ENCODE measurements at places on chromosomes 3 and 15.

GRCh38 chr15:87710406-87710805 lies 546.1 kb downstream of the NTRK3 start:
- DNase-seq: no peak

DNA sequence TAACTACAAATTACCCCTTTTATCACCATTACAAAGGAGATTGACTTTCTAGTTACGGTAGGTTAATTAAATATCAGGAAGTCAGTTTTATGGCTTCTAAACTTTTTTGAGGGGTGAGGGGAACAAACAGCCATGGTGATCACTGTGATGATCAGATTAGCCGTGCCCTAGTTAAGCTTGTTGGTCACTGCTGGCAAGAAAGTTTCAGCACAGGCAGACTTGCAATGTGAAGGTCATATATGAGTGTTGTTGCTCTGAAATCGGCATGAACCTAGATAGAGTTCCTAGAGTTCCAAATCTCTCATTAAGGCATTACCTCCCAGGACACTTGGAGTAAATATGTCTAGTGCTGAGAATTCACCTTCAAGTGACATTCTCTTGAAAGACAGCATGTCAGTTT lies 156.6 kb downstream of the GHSR start:
- no peak for DNase-seq

DNA sequence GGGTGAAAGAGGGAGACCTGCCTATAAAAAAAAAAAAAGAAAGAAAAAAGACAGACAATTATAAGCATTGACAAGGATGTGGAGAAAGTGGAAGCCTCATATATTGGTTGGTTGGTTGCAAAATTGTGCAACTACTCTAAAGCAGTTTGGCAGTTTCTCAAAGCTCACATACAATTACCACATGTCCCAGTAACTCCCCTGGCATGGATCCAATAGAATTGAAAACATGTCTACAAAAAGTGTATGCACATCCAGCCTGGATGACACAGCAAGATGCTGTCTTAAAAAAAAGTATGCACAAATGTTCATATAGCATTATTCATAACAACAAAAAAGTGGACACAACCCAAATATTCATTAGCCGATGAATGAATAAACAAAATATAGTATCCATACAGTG lies 19.5 kb downstream of the SETMAR start:
- DNase-seq: no peak

DNA sequence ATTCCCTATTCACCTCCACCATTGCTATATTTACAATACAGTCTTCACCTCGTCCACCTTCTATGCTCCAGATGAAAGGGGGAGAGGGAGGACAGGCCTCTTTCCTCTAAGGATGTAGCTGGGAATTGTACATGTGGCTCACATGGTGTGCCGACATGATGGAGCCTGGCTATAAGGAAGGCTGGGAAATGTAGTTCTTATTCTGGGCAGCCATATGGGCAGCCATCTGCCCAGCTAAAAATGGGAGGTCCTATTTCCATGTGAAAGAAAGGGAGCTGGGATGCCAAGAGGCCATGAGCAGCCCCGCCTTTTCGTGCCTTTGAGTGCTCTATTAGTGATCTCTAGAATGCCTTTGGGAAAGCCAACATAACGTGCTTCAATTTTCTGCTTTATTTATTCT lies 27.1 kb upstream of the MGLL start:
- DNase-seq: no peak

GRCh38 chr3:131303848-131304247 lies 77.7 kb upstream of the NUDT16 start:
- DNase-seq: no peak

- no peak for DNase-seq
These were observed 86.9 kb downstream of the C3orf80 start for GRCh38 chr3:160312014-160312624.

GRCh38 chr3:3634326-3634725 lies 164.9 kb upstream of the LRRN1 start:
- no peak for DNase-seq

GRCh38 chr15:38285456-38285855 lies 32.8 kb downstream of the SPRED1 start:
- DNase-seq: no peak

GRCh38 chr3:190004656-190005055 lies 116.0 kb downstream of the P3H2 start:
- no peak for DNase-seq

DNA sequence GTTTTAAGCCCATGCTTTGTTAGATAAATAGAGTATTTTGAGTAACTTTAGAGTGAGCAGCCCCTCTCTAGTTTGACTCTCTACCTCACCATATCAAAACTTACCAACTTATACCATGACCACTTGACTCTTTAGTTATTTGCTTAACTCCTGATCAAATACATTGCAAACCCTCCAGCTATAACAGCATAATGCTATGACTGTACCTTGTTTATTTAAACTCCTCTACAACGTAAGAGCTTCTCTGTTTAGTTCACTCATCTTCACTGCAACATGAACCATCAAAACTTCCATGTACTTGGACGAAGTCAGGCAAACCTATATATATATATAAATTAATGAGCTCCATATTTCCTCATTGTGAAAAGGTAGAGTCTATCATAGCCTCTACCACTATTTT lies 218.2 kb downstream of the DPH6 start:
- no peak for DNase-seq

DNA sequence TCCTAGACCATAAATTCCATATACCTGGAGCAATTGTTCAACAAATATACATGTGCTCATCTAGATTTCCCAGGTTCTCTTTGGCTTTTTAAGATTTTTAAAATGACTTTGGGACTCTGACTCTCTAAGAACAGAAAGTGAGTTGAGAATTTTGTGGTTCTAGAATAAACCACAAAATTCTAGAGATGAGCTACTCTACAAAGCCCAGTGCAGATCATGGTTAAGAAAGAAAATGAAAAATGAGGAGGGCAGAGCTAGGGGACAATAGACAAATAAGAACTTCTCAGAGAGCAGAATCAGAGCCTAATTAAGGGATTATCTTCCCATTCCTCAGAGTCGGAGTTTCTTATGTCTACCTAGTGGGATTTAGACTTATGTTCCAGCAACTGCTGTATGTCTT lies 694.7 kb downstream of the ZNF385D start:
- no peak for DNase-seq

- no peak for DNase-seq
These were observed 155.2 kb downstream of the DNAJB8 start for GRCh38 chr3:128311441-128311844.

- DNase-seq: no peak
These were observed 854.1 kb downstream of the NAALADL2 start for GRCh38 chr3:175713268-175713667.

DNA sequence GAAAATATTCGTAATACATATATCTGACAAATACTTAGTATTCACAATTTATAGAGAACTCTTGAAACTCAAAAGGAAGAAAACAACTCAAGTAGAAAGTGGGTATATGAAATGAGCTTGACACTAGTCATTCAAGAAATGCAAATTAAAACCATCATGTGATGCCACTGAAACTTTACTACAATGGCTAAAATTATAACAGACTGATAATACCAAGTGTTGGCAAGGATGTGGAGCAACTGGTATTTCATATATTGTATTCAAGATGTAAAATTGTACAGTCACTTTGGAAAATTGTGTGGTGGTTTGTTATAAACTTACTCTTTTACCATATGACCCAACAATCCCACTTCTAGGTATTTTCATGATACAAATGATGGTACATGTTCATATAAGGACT lies 68.7 kb upstream of the AGTR1 start:
- no peak for DNase-seq

DNA sequence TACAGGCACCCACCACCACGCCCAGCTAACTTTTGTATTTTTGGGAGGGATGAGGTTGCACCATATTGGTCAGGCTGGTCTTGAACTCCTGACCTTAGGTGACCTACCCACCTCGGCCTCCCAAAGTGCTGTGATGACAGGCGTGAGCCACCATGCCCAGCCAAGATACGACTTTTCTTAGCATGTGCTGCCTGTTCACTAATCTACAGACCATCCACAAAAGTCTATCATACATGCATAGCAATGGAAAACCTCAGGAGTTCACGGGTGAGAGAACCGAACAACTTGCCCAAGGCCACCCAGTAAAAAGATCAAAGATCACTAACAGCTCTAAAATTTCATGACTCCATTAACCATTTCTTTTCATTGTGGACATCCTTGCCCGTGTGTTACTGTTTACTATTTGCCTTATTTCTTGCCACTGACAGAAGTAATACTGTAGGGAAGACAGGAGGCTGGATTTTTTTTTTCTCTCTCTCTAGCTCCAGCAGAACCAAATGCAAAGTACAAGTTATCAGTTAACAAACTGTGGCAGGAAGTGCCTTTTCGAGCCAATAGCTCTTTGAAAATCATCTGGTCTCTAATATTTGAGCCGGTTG lies 92.3 kb downstream of the FOXP1 start:
- no peak for DNase-seq

GRCh38 chr3:148680289-148680688 lies 17.4 kb upstream of the AGTR1 start:
- DNase-seq: no peak

GRCh38 chr3:160346511-160346910 lies 52.5 kb downstream of the IFT80 start:
- DNase-seq: no peak

GRCh38 chr3:105367406-105368213 lies 901 bp downstream of the ALCAM start:
- peak; percentile 31 for DNase-seq

- DNase-seq: no peak
These were observed 19.9 kb downstream of the DNASE1L3 start for GRCh38 chr3:58190882-58191281.

- no peak for DNase-seq
These were observed 124.3 kb downstream of the TIGIT start for GRCh38 chr3:114418107-114418506.

DNA sequence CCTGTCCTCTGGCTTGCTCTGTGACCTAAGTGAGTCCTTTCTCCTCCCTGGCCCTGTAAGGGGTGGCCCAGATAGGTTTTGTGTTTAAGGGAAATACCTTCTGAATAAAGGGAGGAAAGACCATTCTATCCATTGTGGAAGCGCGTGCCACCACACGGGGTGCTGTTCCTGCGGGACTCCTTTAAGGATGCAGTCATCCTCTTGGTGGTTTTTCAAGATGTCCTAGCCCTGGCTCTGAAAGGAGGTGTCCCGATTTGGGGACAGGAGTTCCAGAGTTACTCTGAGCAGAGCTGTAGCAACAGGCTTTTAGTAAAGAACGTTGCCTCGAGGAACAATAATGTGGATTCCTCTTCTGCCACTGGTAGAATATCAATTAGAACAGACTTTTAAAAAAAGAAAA lies 9.6 kb downstream of the SLC6A6 start:
- no peak for DNase-seq

DNA sequence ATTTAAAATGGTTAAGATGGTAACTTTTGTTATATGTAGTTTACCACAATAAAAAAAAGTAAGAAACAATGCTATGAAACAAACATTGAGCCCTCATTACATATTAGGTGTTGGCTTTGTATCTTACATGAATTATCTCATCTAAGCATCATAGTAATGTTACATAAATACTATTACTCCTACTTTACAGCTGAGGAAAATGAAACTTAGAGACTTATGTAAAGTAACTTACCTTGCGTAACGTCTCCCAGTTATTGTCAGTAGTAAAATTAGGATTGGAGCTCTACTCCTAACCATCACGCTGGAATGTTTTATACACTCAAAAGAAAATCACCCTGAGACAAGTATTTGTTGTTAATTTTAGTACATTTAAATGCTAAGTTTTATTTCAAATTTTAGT lies 42.2 kb downstream of the DNAJC13 start:
- DNase-seq: no peak

GRCh38 chr3:173139420-173139819 lies 1.6 kb downstream of the SPATA16 start:
- no peak for DNase-seq

- DNase-seq: no peak
These were observed 974.4 kb upstream of the ALCAM start for GRCh38 chr3:104392327-104392726.

- DNase-seq: no peak
These were observed 69.0 kb upstream of the HRH1 start for GRCh38 chr3:11085093-11085840.

All from T-cell (primary cell).